ENCODE measurements at places on chromosomes 11 and 22.

DNA sequence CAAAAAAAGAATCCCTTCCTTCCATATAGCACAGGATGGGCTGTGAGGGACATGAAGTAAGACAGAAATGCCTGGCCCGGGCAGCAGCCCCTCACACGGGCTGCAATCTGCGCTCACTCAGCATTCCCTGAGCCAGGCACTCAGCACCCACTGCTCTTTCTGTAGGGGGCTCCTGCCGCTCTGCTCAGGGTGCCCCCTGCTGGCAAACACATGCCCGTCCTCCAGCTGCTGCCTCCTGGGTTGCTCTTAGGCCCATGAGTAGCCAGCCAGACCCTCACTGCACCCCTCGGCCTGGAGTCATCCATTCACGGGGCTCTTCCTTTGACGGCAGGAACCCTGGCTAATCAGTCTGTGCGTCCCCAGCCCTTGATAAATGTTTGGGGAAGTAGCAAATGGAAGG is 6.9 kb downstream of the MCAT start:
- DNase-seq: peak; percentile 40

DNA sequence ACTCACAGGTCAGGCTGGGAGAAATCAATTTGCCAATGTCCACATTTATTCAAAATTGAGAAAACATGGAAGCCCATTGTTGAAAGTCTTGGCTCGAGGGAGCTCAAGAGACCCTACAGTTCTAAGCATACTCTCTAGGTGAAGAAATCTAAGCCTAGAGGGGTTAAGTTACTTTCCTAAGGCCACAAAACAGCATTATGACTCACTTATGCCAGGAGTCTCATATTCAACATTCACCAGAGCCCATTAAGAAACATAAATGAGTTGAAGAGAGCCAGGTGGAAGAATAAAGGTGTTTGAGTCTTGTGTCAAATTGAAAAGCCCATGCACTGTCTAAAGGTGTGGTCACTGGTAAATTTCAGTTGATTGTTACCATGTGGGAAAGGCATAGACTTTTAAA is 108.1 kb downstream of the INSC start:
- no peak for DNase-seq

- DNase-seq: no peak
These were observed 514.9 kb downstream of the BUD13 start for GRCh38 chr11:116257883-116258282.

- DNase-seq: no peak
These were observed 23.5 kb downstream of the RAB38 start for GRCh38 chr11:88151709-88152265.

DNA sequence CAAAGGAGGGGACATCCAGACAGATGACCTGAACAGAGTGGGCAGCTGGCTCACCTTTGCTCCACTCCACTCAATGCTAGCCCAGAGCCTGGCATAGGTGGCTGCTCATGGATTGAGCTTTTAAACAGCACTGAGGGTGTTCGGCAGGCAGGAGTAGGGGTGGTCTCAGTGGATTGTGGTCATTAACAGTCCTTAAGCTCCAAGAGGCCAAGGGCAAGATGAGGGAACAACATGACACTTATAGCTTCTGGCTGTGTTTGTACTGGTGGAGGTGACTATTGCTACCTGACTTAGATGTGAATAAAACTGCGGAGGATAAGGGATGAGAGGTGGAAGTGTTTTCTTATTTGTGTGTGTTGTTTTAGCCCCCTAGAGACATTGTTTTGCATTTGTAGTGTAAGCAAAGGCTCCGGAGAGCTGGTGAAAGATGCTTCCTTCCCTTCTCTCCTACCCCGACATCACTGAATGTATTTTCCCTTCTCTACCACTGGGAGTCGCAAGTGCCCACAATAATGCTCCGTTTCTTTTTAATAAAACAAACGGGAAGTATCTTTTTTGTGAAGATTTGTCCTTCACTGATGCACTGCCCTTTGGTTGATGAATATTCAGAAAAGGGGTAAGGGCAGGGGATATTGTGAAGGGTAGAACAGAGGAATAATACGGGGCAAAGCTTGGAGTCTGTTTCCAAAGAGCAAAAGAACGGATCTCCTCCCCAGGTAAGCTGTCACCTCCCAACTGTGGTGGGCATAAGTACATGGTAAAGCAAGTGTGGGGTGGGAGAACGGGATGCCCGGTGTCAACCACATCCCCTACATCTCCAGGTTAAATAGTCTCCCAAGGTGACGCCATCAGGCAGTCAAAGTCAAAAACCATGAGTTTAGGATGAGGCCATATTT is 27.5 kb upstream of the MTNR1B start:
- DNase-seq: peak; percentile 61

DNA sequence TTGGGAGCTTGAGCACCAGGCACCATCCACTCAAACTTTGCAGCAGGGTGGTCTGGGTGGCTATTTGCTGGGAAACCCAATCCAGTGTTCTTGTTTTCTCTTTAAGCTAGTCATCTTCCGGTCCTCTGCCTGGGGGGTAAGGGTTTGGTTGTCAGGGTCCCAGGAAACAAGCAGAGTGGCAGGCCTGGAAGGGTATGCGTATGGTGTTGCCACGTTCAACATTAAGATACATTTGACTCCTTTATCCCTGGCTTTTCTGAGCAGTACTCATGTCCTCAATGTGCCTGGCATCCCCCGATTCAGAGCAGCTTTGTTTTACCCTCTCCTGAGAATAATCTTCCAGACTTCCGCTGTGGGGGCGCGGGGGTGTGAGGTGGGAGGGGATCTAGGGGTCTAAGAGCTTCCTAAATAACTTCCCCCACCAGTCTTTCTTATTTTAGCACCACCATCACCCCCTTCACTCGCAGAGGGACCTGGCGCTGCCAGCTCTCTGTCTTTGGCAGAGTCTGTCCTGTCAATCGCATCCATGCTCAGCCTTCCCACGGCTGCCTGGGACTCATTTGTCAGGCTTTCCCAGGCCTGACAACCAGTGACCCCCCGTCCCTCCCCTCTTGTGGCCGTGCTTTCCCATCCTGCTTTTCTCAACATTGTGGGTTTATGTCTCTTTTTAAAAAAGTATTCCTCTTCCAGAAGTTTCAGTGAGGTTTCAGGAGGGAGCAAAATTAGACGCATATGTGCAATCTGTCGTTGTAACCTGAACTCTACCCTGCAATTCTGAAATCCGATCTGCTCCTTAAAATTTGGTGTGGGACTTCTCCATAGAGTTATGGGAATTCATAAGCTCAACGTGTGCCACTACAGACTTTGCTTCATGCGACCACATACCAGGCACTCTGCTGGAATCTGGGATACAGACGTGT is 27.0 kb upstream of the RBFOX2 start:
- DNase-seq: no peak

DNA sequence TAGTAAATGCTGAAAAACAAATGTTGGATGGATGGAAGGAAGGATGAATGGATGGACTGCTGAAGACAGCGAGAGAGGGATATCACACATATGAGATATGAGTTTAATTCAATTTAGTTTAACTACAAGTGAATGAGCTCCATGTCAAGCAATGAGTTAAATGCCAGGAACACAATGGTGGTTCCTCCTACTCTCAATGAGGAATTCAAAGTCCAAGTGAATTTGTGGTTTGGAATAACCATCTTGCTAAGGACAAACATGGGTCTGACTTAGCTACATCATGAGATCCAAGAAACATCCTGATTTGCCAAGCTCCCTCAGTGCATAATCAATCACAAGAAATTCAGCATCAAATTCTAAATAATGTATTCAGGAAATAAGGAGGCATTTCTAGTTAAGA is 26.1 kb upstream of the PPP2R1B start:
- no peak for DNase-seq

GRCh38 chr11:96097844-96098421 is 174.0 kb upstream of the MTMR2 start:
- DNase-seq: peak; percentile 63

- DNase-seq: no peak
These were observed 148.7 kb upstream of the B3GAT1 start for GRCh38 chr11:134560566-134561330.

GRCh38 chr22:29517215-29517908 is 36.2 kb downstream of the THOC5 start:
- no peak for DNase-seq

DNA sequence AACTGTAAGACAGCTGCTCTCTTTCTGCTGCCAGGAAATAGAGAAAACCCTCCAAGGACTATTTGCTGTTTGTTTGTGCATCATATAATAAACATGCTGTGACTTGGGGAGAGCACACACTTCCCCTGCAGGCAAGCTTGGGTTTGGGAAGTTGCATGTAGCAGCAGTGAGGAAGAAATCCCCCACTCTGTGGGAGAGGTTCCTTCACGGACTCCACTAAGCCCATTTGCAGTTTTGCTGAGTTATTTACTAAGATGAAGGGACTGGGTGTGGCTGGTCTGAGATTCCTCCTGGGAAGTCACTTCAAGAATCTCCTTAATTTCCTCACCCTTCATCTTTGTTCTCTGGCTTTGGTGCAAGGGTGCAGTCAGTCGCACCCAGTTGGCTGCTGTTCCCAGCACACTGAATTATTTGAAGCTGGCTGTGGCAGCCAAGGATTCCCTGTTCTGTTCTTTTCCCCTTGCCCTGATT is 104.9 kb downstream of the ARFGAP2 start:
- DNase-seq: no peak

DNA sequence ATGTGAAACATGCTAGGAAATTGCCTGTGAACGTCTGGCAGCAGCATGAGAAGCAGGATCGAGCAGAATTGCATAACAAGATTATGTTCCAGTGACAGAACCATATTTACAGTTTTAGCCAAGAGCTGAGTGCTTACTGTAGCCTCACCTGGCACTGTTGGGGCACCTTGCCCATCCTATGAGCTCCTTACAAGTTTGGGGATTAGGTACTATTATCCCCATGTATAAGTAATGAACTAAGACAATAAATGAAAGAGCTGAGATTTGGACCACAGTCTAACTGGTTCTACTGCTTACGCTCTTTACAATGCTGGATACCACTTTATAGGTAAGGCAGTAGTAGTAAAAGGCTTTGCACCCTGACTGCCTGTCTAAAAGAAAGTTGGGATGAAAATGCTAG is 17.1 kb upstream of the PATE1 start:
- DNase-seq: no peak

DNA sequence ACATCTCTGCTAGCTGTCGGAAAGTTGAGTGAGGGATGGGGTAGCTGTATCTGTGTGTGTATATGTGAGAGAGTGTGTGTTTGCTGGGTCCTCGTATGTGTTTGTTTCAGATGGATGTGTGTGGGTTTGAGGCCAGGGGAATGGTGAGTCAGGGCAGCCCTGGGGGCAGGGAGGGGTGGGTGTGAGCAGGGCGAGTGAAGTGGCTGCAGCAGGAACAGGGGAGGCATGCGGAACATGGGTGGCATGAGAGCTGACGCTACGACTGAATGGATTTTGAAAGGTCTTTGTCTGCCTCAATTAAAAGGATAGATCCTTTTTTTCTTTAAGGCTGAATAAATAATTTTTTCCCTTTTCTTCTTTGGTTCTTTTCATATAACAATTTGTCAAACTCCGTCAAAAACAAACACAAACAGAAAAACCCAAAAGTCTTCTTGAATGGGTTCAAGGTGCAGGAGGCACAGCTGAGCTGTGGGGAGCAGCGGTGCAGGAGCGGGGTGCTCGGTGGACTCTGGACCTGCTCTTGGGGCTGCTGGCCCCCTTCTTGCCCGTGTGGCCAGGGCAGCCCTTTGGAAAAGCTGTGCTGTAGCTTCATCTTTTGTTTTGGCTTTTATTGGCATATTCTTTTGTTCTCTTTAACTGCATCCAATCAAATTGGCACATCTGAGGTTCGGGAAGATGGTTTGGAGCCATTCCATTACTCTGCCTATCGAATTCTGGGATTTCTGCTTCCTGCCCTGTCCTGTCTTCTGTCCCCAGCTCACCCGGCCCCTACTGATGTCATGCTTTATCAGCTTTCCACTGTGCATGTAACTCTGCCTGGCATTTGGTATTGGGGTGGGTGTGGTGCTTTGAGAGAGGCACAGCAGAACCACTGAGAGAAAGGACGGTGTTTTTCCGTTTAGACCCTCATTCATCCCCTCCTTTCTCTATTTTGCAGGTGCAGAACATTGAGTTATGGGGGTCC is 80.1 kb downstream of the ADAMTS15 start:
- peak; percentile 55 for DNase-seq

GRCh38 chr22:45150139-45150538 is 13.6 kb upstream of the NUP50 start:
- no peak for DNase-seq

- DNase-seq: no peak
These were observed 298.8 kb downstream of the SWAP70 start for GRCh38 chr11:9962722-9963121.

DNA sequence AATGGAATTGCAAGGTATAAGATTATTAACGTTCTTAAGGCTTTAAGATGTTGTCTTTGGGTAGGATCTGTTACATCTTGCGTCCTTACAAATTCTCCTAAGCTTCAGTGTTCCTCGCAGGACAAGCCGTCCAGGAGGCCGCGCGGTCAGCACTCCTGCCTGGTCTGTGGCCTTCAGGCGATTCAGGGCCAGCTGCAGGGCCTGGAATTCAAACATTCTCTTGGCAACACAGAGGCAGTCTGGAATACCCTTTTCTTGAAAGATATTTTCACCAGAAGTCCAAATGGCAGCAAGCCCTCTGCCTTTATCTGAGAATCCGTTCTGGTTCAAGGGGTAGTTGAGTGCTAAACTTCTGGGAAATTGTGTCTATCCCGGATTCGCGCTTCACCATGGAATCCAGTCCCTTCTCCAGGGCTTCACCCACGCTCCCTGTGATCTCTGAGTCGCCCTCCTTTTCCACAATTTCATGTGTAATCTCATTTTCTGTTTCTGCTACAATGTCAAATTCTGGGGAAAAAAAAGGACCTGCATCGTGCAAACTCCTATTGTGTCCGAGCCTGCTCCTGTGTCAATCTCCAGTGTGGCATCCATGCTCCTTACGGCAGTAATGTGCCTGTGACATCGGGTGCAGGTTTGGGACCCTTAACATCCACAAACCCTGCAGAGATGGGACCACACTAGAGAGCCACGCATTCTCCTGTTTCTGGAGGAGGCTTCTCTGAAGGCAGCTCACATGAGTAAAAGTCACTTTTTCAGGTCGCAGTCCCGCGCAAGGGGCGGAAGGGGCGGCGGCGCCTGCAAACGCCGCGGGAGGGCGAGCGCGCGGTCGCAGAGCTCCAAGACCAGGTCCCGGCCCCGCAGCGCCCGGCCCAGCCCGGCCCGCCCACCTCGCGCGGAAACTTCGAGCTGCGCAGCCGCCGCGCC is 25.4 kb upstream of the SORL1 start:
- DNase-seq: no peak

GRCh38 chr11:115411120-115411519 is 93.1 kb downstream of the CADM1 start:
- no peak for DNase-seq

GRCh38 chr11:126511475-126512115 is 156.1 kb downstream of the ST3GAL4 start:
- no peak for DNase-seq
